ENCODE measurements at places on chromosomes 16 and 17. TPM values are rescaled to one million over a fixed set of nuclear protein-coding genes. Genes with fewer than 3 reads are reported as not detected.

Gene MPP2
- 16.2 TPM for total RNA-seq

Gene NXPH3
- 4.5 TPM for total RNA-seq

Gene ZNF688
- 12.2 TPM for total RNA-seq

GRCh38 chr17:66985338-66986237 lies 21.1 kb downstream of the CACNG4 start:
- DNase-seq, result no peak

GRCh38 chr16:55489119-55489955 lies 10.3 kb downstream of the MMP2 start:
- no peak for DNase-seq

DNA sequence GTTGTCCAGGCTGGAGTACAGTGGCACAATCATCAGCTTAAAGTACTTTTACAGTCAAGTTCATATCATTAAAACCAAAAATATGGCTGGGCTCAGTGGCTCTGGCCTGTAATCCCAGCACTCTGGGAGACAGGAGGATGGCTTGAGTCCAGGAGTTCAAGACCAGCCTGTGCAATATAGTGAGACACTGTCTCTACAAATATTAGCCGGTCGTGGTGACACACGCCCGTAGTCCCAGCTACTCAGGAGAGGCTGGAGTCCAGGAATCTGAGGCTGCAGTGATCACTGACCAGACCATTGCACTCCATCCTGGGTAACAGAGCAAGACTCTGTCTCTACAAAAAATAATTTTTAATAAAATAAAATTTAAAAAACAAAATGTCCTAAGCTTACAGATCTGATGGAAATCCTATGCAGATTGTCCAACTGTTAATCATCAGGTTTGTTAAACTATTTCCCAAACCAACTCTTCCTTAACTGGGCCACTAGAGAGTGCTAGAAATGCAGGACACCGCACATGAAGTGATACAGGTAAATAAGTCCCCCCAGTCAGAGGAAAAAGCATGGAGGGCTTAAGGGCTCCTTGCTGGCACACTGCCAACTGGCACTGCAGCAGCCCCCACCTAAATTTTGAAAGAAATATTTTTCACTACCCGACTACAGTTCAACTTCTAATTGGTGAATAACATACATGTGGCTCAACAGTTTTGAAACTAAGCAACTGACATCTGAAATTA lies 2.8 kb downstream of the USP22 start:
- no peak for DNase-seq

DNA sequence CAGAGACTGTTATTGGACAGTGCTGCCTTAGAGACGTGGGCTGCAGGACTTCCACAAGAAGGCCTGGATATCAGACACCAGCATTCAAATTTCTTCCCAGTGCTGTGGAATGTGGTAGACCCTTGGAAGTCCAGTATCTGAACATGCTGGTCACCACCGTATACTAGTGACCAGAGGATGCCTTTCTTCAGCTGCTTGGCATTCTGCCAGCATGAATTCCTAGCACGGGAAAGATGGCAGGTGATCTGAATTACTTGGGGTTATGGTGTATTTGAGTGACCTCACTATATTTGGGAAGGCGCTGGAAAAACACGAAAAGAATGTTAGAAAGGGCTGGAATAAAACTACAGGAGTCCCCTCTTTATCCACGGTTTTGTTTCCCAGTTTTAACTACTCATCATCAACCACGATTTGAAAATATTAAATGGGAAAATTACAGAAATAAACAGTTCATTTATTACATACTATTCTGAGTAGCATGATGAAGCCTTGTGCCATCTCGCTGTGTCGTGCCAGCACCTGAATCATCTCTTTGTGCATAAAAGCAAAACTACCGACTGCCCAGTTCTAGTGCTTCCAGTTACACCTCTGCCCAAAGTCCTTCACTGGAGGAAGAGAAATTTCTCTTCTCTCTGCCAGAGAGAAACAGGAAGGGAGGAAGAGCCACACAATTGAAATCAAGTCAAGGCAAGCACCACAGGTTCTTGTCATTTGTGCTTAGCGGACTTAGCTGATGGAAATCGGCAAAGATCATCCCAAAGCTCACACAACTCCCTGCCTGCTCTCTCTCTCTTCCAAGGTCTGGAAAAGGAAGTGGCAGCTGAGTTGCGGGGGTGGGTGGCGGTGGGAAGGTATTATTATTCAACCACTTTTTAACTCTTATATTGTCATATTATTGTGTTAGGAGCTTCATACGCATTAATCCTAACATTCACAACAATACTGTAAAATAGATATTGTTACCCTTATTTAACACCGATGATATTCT lies 1.4 kb upstream of the CHST4 start:
- no peak for DNase-seq

Data from Right ventricle myocardium inferior (tissue), 1 donor.